ENCODE measurements at places on chromosomes 4 and X.

- no peak for DNase-seq
- no peak overlapping the region for H3K27ac ChIP-seq
- no peak overlapping the region for H3K4me3 ChIP-seq
- no peaks in the 10 kb centered on the region for H3K4me1 ChIP-seq
Observed at GRCh38 chrX:113804819-113805218, 779.1 kb upstream of the HTR2C start.

DNA sequence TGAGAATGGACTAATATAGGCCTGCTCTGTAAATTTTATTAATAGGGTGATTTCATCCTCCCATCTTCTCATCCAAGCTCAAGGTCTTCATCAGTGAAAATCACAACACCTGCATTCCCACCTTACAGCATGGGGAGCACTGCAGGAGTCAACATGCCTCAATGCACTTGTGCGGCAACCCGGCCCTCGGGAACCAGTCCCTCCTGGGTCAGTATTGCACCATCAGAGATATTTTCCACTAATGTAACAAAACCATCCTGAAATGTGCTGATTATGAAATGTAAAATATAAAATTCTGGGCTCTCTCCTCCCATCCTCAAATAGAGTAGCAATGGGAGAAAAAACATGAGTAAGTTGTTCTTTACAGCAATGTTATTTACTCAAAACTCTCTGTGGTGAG lies 13.0 kb downstream of the USP46 start:
- H3K4me1 ChIP-seq, result peaks cover 8% of the 10 kb centered on the region
- no peak overlapping the region for H3K4me3 ChIP-seq
- peaks cover 4% of the 10 kb centered on the region for H3K36me3 ChIP-seq
- no peak for DNase-seq
- no peaks in the 10 kb centered on the region for H3K27me3 ChIP-seq

DNA sequence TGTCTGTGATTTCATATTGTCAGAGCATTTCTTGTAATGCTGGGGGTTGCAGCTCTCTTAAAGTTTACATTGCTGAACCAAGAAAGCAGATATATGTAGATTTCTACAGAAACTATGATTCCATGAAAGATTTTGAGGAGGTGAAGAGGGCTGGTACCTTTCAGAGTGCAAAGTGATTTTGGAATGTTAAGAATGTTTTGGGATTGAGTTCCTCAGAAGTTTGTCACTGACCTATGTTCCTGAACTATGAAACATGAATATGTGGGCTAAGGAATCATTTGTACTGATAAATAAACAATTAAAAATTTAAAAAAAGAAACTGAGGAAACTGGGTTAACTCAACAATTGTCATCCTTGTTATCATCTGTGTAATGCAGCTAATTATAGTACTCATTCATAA lies 12.3 kb upstream of the CHIC2 start:
- no peaks in the 10 kb centered on the region for H3K4me1 ChIP-seq
- H3K27ac ChIP-seq, result no peak overlapping the region
- H3K4me3 ChIP-seq, result no peak overlapping the region
- H3K27me3 ChIP-seq, result peaks cover 18% of the 10 kb centered on the region
- H3K36me3 ChIP-seq, result no peaks in the 10 kb centered on the region

DNA sequence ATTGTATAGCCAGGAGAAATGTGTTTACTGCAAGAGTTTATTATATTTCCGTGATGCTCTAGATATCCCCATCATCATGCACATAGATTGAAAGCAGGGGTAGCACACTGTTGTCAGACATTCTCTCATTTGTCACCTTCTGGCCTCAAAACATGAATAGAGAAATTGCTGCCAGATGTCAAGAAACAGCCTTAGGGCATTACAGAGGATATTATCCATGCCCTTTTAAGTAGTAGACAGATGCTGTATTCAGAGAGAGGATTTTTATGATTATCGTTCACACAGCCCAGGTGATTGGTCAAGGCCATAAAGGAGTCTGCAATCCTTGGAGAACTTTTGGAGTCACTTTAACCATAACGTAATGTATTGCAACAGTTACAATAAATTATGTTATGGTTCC lies 1961.5 kb upstream of the TENM3 start:
- no peak overlapping the region for H3K27ac ChIP-seq
- no peaks in the 10 kb centered on the region for H3K36me3 ChIP-seq

GRCh38 chr4:153112041-153112441 lies 92.2 kb upstream of the TRIM2 start:
- peak overlapping the region; percentile 4 for H3K27ac ChIP-seq
- H3K4me1 ChIP-seq, result no peaks in the 10 kb centered on the region
- peak; percentile 35 for DNase-seq

DNA sequence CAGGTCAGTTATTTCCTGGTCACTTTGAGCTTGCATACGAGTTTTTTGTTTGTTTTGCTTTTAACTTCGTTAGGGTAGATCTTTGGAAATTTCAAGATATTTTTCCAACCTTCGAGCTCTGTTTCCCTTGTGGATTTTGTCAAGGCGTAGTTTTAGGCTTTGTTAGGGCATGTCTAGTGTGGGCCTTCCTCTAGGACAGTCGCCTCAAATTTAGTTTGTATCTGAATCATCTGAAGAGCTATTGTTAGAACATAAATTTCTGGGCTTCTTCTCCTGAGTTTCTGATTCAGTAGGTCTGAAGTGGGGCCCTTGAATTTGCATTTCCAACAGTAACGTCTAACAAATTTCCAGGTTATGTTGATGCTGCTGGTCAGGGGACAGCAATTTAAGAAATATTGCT lies 48.8 kb upstream of the RBM47 start:
- peaks cover 6% of the 10 kb centered on the region for H3K4me1 ChIP-seq
- no peak for DNase-seq
- no peaks in the 10 kb centered on the region for H3K36me3 ChIP-seq
- H3K27ac ChIP-seq, result no peak overlapping the region
- H3K4me3 ChIP-seq, result no peak overlapping the region

DNA sequence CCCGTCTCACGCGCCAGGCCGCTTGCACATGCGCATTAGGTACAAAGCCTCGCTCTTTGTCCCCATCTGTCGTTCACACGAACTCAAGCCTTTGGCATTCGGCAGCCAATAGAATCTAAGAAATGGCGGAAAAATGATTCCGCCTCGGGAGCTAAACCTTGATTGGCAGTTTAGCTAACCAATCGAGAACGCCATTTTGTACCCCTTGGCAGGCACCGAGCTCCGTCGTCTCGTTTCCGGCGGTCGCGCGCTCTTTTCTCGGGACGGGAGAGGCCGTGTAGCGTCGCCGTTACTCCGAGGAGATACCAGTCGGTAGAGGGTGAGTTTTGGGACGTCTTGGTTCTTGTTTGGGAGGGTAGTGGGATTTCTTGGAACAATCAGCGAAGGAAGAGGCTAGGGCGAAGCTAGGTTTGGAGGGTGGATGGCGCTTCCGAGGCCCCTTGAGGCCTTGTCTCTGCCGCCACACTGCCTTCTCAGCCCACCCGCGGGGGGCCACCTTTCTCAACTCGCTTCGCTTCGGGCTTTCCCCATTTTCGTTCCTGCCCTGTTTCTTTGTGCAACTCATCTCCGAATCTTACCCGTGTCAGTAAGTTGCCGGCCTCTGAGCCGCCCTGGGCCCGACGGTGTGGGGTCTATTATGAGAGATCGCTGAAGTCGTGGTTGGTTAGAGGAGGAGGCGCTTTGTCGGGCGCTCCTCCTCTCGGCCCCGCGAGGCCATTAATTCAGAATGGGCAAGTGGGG lies at the start of gene NONO:
TSS of gene NONO (plus strand) at position 233 of the 741 bp plus-strand sequence. CDS start 7,003 bp downstream, outside the sequence.
- H3K27me3 ChIP-seq, result peaks cover 4% of the 10 kb centered on the region
- peak within 1 kb of the TSS; percentile 95 for H3K4me3 ChIP-seq
- H3K4me1 ChIP-seq, result peaks cover 24% of the 10 kb centered on the region
- peak within 1 kb of the TSS; percentile 99 for H3K27ac ChIP-seq
- peak; percentile 90 for DNase-seq

DNA sequence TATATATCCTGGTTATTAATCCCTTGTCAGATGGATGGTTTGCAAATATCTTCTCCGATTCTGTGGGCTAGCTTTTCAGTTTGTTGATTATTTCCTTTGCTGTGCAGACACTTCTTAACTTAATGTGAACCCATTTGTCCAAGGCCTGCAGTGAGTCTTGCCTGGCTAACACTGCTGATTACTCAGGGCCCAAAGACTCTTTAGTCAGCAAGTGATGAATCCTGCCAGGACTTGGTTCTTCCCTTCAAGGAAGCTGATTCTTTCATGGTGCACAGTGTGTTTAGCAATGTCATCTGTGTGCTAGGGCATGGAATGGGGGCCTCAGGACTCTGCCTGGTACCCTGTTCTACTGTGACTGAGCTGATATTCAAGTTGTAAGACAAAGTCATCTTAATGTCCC lies 81.8 kb upstream of the TEX13A start:
- no peaks in the 10 kb centered on the region for H3K4me1 ChIP-seq
- no peak overlapping the region for H3K27ac ChIP-seq
- H3K27me3 ChIP-seq, result no peaks in the 10 kb centered on the region
- H3K4me3 ChIP-seq, result no peak overlapping the region
- no peaks in the 10 kb centered on the region for H3K36me3 ChIP-seq
- DNase-seq, result no peak

DNA sequence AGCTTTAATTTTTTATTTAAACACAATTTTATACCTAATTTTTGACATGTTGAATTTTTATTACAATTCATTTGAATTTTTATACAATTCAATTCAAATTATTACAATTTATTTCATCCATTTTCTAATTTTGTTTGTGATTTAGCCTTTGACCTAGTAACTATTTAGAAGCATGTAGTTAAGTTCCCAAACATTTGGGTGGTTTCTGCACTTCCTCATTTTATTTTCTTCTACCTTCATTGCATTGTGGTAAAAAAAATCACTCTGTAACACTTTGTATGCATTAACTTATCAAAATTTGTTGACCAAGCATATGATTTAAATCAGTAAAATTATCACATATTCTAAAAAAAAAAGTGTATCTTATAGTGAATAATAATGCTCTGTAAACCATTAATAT lies 928.9 kb downstream of the ARAP2 start:
- no peaks in the 10 kb centered on the region for H3K4me1 ChIP-seq
- H3K36me3 ChIP-seq, result no peaks in the 10 kb centered on the region
- H3K27ac ChIP-seq, result no peak overlapping the region
- no peak for DNase-seq

DNA sequence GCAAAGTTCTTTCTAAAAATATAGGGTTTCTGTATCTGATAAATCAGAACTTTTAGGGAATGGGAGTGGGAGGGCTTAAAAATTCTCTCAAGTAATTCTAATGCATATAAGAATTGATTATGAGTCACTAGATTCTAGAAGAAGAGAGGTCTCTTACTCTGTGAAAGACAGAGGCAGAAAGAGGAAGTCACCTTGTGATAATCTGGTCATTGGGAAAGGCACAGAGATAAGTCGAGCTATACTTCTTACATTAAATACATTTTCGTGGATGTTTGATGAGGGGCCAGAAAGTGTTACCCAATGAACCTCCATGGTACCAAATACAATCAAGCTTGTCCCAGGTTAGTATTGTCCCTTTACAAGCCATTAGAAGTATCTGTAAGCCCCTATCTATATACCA lies 134.4 kb downstream of the MAD2L1 start:
- H3K27ac ChIP-seq, result no peak overlapping the region
- H3K4me3 ChIP-seq, result no peak overlapping the region
- no peaks in the 10 kb centered on the region for H3K4me1 ChIP-seq
- no peaks in the 10 kb centered on the region for H3K36me3 ChIP-seq
- no peak for DNase-seq

DNA sequence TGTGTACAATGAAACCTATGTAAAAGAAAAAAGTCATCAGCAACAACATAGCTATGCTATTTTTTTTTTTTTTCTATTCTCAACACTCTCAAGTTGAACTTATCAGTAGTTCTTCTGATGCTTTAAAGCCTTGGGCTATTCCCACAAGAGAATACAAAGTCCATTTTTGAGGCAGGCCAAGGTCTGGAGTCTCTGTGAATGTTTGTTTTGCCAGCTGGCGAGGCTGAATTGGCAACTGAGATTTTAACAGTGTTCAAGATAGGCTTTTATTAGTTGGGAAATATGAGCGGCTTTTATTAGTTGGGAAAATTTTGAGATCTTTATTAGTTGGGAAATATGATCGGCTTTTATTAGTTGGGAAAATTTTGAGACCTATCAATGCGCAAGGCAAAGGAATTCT lies 336.6 kb downstream of the SLITRK2 start:
- H3K27me3 ChIP-seq, result no peaks in the 10 kb centered on the region
- H3K4me1 ChIP-seq, result no peaks in the 10 kb centered on the region
- DNase-seq, result no peak
- H3K4me3 ChIP-seq, result no peak overlapping the region

- no peak overlapping the region for H3K4me3 ChIP-seq
- no peak for DNase-seq
- H3K27me3 ChIP-seq, result peaks cover 17% of the 10 kb centered on the region
- H3K4me1 ChIP-seq, result peaks cover 3% of the 10 kb centered on the region
- H3K36me3 ChIP-seq, result no peaks in the 10 kb centered on the region
Observed at GRCh38 chrX:9884031-9884779, 83.0 kb upstream of the CLDN34 start.

- no peaks in the 10 kb centered on the region for H3K27me3 ChIP-seq
- no peak overlapping the region for H3K27ac ChIP-seq
- no peak overlapping the region for H3K4me3 ChIP-seq
- H3K36me3 ChIP-seq, result no peaks in the 10 kb centered on the region
Observed at GRCh38 chr4:118171381-118171780, 137.1 kb downstream of the NDST3 start.

GRCh38 chr4:186557061-186557460 lies 1.7 kb upstream of the MTNR1A start:
- H3K4me1 ChIP-seq, result no peaks in the 10 kb centered on the region
- H3K4me3 ChIP-seq, result no peak overlapping the region
- H3K27ac ChIP-seq, result no peak overlapping the region
- H3K36me3 ChIP-seq, result no peaks in the 10 kb centered on the region

- H3K36me3 ChIP-seq, result no peaks in the 10 kb centered on the region
- no peak overlapping the region for H3K4me3 ChIP-seq
- peaks cover 22% of the 10 kb centered on the region for H3K27me3 ChIP-seq
- DNase-seq, result no peak
Observed at GRCh38 chr4:68367835-68368234, 17.9 kb upstream of the YTHDC1 start.

GRCh38 chrX:68598841-68599240 lies 48.6 kb upstream of the STARD8 start:
- DNase-seq, result no peak
- no peaks in the 10 kb centered on the region for H3K4me1 ChIP-seq
- H3K4me3 ChIP-seq, result no peak overlapping the region
- no peaks in the 10 kb centered on the region for H3K36me3 ChIP-seq
- no peak overlapping the region for H3K27ac ChIP-seq
- no peaks in the 10 kb centered on the region for H3K27me3 ChIP-seq

DNA sequence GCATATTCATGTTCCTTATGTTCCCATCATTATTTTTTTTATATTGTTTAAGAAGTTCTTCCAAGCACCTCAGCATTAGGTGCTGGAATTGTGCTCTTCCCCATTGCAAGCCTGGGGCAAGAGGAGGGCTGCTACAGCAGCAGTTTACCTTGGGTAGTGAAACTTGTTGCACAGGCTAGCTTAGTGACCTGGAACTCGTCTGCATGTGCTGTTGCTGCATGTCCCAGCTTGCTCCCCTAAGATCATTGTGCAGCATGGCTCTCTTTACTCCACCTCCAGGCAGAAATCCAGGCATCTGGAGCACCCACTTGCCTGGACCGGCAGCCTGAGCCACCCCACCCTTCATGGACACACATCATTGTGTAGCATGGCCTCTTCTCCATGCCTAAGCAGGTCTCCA lies 776.0 kb downstream of the GLUD2 start:
- no peaks in the 10 kb centered on the region for H3K36me3 ChIP-seq
- no peaks in the 10 kb centered on the region for H3K4me1 ChIP-seq
- no peaks in the 10 kb centered on the region for H3K27me3 ChIP-seq
- H3K4me3 ChIP-seq, result no peak overlapping the region
- no peak overlapping the region for H3K27ac ChIP-seq

GRCh38 chrX:150605603-150606002 lies 37.2 kb downstream of the MTM1 start:
- H3K4me3 ChIP-seq, result no peak overlapping the region
- H3K27ac ChIP-seq, result no peak overlapping the region
- peaks cover 48% of the 10 kb centered on the region for H3K36me3 ChIP-seq
- H3K4me1 ChIP-seq, result no peaks in the 10 kb centered on the region

Data from activated naive CD4-positive, alpha-beta T cell treated with anti-CD3 and anti-CD28 coated beads, Interleukin-2, amount 10 ng/mL, durations not matched to agents 7 days and 5 days (primary cell).